ENCODE measurements at places on chromosomes 1 and 21.

- DNase-seq, result no peak
Observed at GRCh38 chr1:194215448-194215847, 1029.0 kb upstream of the B3GALT2 start.

DNA sequence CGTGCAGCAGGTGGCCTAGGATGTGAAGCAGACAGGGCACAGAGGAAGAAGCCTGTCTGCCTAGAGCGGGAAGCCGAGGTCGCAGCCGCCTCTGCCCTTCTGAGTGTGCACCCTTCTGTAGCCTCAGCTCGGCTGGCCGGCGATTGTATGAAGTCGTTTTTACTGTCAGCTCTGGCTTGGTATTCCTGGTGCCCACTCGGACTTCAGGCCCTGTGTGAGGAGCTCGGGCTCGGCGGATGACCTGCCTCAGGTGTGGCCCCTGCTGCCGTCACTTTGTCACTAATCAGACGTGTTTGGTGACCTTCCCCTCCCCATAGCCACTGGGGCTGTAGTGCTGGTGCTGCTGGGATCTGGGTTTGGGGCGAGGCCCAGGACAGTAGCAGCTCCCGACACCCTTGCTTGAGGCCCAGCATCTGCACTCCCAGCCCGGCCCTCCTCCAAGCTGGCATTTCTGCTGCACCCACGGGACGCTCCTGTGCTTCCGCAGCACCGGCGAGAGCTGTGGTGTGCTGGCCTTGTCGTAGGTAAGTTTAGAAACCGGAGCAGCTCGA, 18.1 kb downstream of the SLX9 start:
- no peak for DNase-seq

DNA sequence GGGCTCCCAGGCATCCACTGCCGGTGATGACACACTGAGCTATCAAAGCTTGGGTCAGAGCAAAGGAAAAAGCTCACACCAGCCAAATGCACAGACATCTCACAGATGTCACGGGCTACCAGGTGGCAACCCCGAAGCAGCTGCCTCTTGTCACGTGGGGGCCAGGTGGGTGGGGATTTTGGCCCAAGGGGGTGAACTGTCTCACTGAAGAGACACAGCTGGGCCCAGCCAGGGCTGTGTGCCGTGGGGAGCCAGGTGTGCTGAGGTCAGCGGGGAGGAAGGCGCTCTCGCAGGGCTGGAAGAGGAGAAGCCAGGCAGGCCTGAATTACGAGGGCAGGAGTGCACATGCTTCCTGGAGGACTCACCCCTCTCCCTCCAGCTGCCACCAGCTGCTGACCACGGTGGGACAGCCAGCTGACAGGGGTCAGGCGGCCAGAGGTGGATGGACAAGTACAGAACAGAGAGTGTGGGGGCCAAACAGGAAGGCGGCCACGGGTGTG, 32.4 kb downstream of the KCNN3 start:
- no peak for DNase-seq

GRCh38 chr1:96865731-96866685, 144.4 kb downstream of the PTBP2 start:
- DNase-seq, result peak; percentile 61

GRCh38 chr1:24639881-24640280, 3.2 kb upstream of the SRRM1 start:
- DNase-seq, result no peak
